Kidney epithelial cell (primary cell): ENCODE measurements at places on chromosomes 7 and 10. TPM values are rescaled to one million over a fixed set of nuclear protein-coding genes. Genes with fewer than 3 reads are reported as not detected.

TRPV6 gene
- 7.6 and 10.6 TPM in 2 replicates for total RNA-seq

MALRD1 gene
- total RNA-seq: 0.08 TPM in 1 of 2 replicates, not detected in the other

CNPY1 gene
- total RNA-seq: not detected in 2 replicates

ITGA8 gene
- 0.13 and 0.14 TPM in 2 replicates for total RNA-seq

FRAT2 gene
- 10.7 and 13.6 TPM in 2 replicates for total RNA-seq

UCMA gene
- total RNA-seq: not detected in 2 replicates

MCM10 gene
- 2.4 and 2.8 TPM in 2 replicates for total RNA-seq

PRDX3 gene
- total RNA-seq: 136 and 143 TPM in 2 replicates

POLR2J2 gene
- 0.14 and 1.2 TPM in 2 replicates for total RNA-seq

MAGI2 gene
- 2.5 and 5.1 TPM in 2 replicates for total RNA-seq

GPR22 gene
- not detected in 2 replicates for total RNA-seq

PRF1 gene
- not detected in 2 replicates for total RNA-seq

FBXO24 gene
- 0.55 and 0.79 TPM in 2 replicates for total RNA-seq

CHST3 gene
- 48.6 and 54.2 TPM in 2 replicates for total RNA-seq

OR2A42 gene
- total RNA-seq: 0.07 and 0.08 TPM in 2 replicates

ARHGEF5 gene
- 22.6 and 25.1 TPM in 2 replicates for total RNA-seq

ADRA2A gene
- not detected in 2 replicates for total RNA-seq

HABP2 gene
- total RNA-seq: 0.07 and 0.08 TPM in 2 replicates

EPHA1 gene
- total RNA-seq: 7.9 and 27.5 TPM in 2 replicates

CH25H gene
- 0.29 and 0.34 TPM in 2 replicates for total RNA-seq

GPC2 gene
- 13.6 and 14.7 TPM in 2 replicates for total RNA-seq

CALCR gene
- not detected in 2 replicates for total RNA-seq

CDHR1 gene
- total RNA-seq: 4.3 and 4.6 TPM in 2 replicates

OGDHL gene
- total RNA-seq: 1.7 and 2.2 TPM in 2 replicates

SEM1 gene
- total RNA-seq: 17.6 and 41.9 TPM in 2 replicates

RARRES2 gene
- total RNA-seq: 0.38 and 2.3 TPM in 2 replicates

LRMDA gene
- total RNA-seq: 18.7 and 24.3 TPM in 2 replicates

TEX47 gene
- not detected in 2 replicates for total RNA-seq

SPDYE1 gene
- total RNA-seq: not detected in 2 replicates

AKR1E2 gene
- total RNA-seq: 1.9 and 5.6 TPM in 2 replicates

FBXL13 gene
- 3.1 and 3.6 TPM in 2 replicates for total RNA-seq

TDRD1 gene
- total RNA-seq: not detected in 2 replicates

EFCAB10 gene
- total RNA-seq: 2.1 and 2.5 TPM in 2 replicates

GARIN1A gene
- total RNA-seq: 0.17 and 0.68 TPM in 2 replicates

CALY gene
- 0.96 TPM in 1 of 2 replicates, not detected in the other for total RNA-seq

PWWP2B gene
- total RNA-seq: 25.2 and 27.1 TPM in 2 replicates

IFIT3 gene
- total RNA-seq: 14.8 and 20.8 TPM in 2 replicates

AFAP1L2 gene
- total RNA-seq: 8.1 and 10.2 TPM in 2 replicates

CDH23 gene
- 0.04 and 0.14 TPM in 2 replicates for total RNA-seq

CPN1 gene
- 0.07 TPM in 1 of 2 replicates, not detected in the other for total RNA-seq

CEP55 gene
- 7.6 and 11.4 TPM in 2 replicates for total RNA-seq

TUBAL3 gene
- 0.34 and 0.46 TPM in 2 replicates for total RNA-seq

EPO gene
- not detected in 2 replicates for total RNA-seq

IL15RA gene
- total RNA-seq: 23.1 and 23.6 TPM in 2 replicates
